ENCODE measurements at places on chromosomes 2 and 18.

DNA sequence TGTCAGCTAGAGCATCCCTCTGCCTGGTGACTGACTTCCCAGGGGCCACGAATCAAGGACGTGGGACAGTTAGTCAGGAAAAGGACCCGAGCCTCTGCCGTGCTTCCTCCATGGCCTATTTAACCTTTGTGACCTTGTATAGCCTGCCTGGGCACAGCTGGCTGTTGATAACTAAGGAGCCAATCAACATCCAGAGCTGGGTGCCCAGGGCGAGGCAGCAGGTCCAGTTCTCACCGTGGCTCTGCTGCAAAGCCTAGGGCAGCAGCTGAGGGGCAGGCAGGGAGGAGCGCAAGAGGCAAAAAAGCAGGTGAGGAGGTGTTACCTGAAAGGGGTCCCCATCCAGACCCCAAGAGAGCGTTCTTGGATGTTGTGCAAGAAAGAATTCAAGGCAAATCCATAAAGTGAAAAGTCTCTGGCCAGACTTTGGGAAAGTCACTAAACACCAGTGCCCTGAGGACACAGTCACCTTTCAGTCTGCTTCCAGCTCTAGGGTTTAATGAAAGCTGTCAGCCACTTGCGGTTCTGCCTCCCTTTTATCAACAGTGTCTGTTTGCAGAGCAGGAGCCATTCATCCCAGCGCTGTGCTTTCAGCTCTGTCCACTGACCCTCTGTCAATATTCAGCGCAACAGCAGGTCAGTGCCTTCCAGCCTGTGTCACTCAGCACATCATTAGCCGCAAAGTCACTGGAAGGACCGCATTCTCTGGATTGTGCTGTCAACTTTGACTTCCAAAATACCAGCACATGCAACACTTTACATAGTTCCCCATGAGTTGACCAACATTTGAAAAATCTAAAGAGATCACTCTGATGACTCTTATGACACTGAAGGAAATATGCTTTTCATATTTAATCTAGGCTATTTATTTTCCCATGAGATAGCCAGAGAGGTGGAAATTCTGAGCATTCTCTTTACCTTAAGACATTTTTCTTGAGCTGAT is 38.6 kb upstream of the ASAP2 start:
- no peak for DNase-seq

DNA sequence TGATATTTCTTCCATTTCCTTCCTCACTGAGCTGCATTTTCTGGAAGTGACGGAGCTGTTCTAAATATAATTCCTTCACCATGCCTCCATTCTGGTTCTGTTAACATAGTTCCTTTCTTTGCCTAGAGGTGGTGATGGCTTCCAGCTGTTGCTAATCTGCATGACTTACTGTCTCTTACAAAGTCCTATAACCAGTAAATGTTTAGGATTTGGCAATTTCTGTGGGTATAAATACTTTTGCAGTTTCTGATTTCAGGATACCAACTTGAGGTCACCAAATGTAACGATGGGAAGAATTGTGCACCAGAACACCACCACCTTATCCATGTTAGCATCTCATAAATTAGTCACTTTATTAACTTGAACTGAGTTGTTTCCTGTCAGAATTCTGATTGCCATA is 101.7 kb upstream of the FN1 start:
- DNase-seq, result no peak

- DNase-seq, result no peak
These were observed 307.3 kb upstream of the CHAC2 start for GRCh38 chr2:53460347-53460746.

GRCh38 chr2:19038071-19039015 is 320.1 kb downstream of the OSR1 start:
- DNase-seq, result no peak

- DNase-seq, result no peak
These were observed 95.3 kb upstream of the ID2 start for GRCh38 chr2:8586457-8587051.

DNA sequence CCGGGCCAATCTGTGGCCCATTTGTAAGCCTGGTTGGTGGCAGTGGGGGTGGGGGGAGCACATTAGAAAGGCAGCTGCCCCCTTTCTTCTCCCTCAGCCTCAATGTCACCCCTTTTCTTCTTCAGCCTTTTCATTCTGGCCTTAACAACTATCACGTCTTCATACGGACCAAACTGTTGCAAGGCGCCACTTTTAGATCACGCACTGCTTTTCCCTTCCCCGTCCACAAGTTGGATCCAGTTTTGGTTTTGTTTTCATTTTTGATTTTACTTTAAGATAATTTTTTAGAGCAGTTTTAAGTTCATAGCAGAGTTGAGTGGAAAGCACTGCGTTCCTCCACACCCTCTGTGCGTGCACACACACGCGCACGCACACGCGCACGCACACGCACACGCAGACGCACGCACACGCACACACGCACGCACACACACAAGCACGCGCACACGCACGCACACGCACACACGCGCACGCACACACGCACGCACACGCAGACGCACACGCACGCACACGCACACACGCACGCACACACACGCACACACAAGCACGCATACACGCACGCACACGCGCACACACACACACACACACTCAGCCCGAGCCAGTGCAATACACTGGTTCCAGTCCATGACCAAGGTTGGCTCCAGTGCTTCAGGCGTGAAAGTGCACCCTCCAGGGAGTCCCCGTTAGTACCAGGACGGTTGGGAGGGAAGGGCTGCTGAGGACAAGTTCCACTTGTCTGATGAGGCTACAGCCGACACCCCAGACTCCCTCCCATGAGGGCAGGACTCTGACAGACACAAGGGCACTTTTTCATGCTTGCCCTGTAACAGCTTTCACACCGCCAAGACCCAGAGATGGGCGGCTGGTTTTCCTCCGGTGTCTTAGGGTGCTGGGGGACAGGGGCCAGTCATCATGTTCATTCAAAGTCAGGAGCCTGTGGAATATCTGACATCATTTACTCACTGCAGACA is 22.4 kb downstream of the FBLN7 start:
- DNase-seq, result no peak

- no peak for DNase-seq
These were observed 37.8 kb upstream of the ASAP2 start for GRCh38 chr2:9168821-9169221.

- no peak for DNase-seq
These were observed 22.6 kb downstream of the ITGA6 start for GRCh38 chr2:172449911-172450550.
